ENCODE measurements at places on chromosomes 4 and X.

GRCh38 chrX:137562096-137562495, 3.8 kb upstream of the ZIC3 start:
- DNase-seq, result no peak

- DNase-seq, result no peak
These were observed 863.8 kb upstream of the PABPC4L start for GRCh38 chr4:135065366-135065765.

DNA sequence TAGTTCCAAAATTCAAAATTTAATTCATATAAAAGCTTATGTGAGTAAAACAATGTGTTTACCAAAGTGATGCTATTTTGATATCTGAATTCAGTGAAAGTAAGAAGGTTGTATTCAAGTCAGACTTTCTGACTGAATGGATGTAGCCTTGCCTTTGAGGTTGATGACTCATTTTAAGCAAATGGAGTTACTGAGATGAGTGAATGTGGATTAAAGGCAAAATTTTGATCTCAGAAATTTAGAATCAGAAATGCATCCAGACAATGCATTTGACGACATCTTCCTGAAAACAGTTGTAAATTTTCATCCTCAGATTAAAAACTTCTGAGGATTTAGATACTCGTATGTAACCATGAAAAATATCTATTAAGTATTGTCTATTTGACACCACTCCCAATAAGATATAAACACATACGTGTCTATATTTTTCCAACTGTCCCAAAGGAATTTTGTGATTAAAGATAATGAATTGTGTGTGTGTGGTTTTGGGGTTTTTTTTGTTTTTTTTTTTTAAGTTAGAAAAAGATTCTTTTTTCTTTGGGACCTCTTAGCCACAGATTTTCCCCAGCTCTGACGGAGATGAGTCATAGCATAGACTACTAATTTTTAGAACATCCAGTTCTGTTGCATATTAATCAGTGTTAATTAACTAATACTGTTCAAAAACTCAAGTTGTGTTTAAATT, 34.4 kb downstream of the NFKB1 start:
- DNase-seq, result no peak

- no peak for DNase-seq
These were observed 327.0 kb upstream of the DKK2 start for GRCh38 chr4:107363125-107363524.

- DNase-seq, result no peak
These were observed at the start of gene ZFP92 for GRCh38 chrX:153411255-153411987. Gene ZFP92 (plus strand): TSS chrX:153411472. CDS start chrX:153418323, 6,851 bp downstream.

DNA sequence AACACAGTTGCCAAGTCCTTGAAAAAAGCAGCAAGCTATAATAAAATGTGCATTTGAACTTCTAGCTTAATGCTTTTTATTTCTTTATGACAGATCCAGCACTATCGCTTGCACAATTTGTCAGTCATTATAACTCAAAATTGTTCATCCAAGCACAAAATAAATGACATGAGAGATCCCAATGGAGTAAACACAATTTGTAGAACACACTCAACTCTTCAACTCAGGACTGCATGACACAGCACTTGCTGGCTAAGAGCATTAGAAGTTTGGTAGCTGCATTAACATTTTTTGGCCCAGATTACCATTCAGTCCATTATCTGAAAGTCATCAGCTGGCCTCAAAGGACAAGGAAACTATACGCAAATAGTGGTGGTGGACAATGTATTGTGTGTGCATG, 530.1 kb downstream of the INPP4B start:
- DNase-seq, result no peak

- no peak for DNase-seq
These were observed 226.7 kb upstream of the CENPE start for GRCh38 chr4:103424853-103425252.

GRCh38 chr4:30770049-30770549, 49.9 kb downstream of the PCDH7 start:
- no peak for DNase-seq

DNA sequence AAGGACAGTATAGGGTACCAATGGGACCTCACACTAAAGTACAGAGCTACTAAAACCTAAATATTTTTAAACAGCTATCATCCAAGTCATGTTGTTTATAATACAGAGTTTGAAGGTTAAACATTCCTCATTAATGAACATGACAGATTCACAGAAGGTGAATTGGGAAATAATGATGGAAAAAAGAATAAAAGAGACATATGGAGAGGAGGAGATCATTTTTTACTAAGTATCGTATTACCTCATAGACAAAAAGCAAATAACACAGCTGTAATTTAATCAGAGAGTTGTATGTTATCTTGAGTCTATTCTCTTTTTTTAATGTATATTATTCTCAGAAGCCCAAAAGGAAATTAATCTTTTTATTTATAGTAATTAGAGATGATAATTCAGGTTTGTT, 7.9 kb downstream of the PLK4 start:
- DNase-seq, result no peak

GRCh38 chr4:182264139-182264752, 21.0 kb downstream of the TENM3 start:
- DNase-seq, result no peak

- DNase-seq, result no peak
These were observed 90.7 kb upstream of the BRS3 start for GRCh38 chrX:136397001-136397400.

DNA sequence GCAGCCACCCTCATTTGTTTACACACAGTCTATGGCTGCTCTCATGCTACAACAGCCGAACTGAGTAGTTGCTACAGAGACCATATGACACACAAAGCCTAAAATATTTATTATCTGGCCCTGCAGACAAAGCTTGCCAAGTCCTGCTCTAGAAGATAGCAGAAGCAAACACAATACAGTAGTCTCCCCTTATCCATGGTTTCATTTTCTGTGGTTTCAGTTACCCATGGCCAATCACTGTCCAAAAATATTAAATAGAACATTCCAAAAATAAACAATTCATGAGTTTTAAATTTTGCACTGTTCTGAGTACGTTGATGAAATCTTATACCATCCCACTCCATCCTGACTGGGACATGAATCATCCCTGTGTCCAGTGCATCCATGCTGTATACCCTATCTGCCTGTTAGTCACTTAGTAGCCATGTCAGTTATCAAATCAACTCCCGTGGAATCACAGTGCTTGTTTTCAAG, 40.2 kb upstream of the ZNF81 start:
- no peak for DNase-seq

GRCh38 chrX:115625572-115626301, 64.8 kb downstream of the PLS3 start:
- no peak for DNase-seq

DNA sequence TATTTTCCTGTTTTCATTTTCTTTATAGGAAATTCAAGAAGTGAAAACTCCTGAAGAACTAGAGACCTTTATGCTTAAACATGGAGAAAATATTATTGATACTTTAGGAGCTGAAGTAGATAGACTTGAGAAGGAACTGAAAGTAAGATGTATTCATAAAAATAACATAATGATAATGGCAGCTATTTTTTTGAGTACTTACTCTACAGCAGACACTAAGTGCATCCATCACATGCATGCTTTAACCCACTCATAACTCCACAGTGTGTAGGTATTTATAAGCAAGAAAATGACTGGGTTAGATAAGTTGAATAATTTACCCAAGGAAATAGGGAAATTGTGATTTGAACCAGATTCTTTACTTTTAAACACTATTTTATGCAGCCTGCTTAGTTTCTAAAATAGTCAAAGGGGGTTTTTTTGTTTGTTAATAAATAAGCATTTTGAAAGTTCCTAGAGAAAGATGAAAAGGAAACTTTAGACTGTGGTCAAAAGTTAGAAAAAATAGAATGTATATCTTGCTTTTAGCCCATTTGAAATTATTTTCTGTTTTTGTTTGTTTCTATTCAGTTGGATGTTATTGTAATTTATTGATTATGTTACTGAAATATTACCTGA, 74.2 kb downstream of the BEND4 start:
- no peak for DNase-seq

DNA sequence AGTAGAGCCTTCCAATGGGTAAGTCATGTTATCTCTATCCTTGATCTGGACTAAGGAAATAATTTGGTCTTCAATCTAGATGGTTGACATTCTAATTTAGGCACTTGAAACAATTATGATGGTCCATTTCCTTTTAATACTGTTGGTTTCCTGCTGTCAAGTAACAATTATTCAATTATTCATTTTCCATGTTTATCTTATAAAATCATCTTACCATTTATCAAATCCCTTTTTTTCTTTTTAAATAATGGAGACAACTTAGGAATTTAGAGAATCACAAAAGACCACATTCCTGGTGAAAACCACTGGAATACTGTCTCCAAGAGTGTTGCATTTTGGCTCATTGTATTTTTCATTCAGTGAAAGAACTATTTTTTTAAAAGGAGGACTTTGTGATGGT, 148.7 kb upstream of the CTSO start:
- no peak for DNase-seq

DNA sequence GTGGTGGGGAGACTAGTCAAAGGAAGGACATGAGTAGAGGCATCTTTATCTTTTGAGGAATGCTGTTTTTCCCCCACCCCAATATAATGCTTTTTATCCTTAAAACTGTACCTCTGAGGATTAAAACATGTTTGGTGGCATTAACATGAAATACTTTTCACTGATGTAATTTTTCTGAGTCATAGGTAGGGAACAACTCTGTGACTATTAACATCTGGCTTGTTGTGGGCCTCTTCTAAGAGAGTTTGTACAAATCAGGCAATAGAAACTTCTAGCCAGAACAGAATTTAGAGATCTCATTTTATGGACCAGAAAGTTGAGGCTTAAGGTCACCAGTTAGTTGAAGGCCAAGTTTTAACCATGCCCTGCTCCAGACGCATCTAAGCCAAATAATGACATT, 207.6 kb downstream of the SOX3 start:
- no peak for DNase-seq

GRCh38 chr4:182238355-182238931, 4.8 kb upstream of the TENM3 start:
- no peak for DNase-seq

DNA sequence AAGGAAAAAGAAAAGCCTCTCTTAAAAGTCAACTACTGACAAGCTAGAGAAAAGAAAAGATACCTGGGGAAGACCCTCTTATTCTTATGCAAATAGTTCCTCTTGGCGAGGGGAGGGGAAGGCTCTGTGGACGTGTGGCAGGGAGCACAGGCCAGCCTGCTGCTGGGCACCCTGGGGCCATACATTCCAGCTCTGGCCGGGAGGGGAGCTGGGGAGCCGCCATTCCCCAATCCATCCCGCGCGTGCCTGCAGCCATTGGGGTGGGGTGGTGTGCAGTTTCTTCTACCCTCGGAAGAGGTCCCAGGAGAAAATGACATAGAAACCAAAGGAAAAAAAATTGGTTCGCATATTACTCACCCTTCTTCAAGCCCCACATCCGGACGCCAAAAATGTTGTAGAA, 1496.4 kb downstream of the RPA4 start:
- no peak for DNase-seq

DNA sequence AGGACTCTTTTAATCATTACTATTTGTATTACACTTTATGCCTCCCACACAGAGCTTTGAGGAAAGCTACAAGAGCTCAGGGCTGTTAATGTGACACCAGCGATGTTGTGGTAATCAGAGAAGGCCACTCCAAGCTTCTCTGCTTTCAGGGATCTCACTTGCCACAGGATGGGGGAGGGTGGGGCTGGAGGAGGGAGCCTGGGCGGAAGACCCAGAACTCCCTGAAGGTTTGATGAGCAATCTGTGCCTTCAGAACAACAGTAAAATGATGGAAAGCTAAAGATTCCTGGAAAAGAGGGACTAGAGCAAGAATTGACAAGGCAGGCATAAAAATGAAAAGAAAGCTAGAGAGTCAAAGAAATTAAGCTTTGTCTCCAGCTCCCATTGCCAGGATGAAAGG, 75.6 kb downstream of the MAML3 start:
- DNase-seq, result no peak

DNA sequence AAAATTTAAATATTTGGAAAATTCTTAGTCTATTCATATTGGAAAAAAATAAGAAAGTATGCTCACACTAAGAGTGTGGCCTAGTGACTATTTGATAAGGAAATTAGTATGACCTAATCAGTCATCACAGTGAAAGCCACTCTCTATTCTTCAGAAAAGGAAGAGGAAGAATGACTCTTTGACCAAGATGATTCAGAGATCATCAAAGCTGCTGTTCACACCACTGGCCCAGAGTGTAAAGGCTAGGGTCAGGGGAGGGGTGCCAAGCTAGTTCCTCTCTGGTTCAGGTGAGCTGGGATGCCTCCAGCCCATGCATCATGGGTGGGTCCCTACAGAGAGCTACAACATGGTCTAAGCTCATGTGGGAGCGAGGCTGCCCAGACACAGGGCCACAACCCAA, 396.9 kb upstream of the NDST3 start:
- DNase-seq, result no peak

DNA sequence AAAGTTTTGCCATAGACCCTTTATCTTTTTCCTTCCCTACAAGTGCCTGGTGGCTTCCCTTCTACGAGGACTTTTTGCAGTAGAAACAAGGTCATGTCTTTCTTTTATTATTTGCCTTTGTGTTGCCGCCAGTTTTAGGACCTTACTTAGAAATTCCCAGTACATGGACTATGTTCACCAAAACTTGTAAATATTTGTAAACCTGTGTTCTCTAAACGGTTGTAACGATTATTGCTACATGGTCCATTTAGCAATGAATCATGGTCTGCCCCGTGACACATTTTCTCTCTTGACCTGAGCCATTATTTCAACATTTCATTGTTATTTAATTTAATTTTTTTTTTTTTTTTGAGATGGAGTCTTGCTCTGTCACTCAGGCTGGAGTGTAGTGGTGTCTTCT, 110.7 kb downstream of the MFAP3L start:
- DNase-seq, result no peak

DNA sequence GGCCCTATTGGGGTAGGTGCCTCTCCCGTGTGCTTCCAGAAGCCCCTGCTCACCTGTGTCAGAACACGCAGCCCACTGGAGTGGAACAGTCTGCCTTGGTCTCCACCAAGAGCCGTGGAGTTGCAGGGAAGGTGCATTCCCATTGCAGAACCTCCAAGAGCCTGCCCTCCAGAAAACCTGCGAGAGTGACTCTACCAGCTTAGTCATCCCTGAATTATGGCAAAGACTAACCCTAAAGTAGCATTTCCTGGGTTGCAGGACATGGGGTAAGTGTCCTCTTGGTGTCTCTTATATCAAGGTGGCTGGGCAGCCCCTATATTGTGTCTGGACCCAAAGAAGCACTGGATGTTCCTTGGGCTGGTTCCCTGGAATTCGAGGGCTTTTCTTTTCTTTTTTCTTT, 224.6 kb downstream of the BCOR start:
- no peak for DNase-seq

GRCh38 chr4:1207157-1207470, 34.7 kb upstream of the SPON2 start:
- DNase-seq, result no peak

DNA sequence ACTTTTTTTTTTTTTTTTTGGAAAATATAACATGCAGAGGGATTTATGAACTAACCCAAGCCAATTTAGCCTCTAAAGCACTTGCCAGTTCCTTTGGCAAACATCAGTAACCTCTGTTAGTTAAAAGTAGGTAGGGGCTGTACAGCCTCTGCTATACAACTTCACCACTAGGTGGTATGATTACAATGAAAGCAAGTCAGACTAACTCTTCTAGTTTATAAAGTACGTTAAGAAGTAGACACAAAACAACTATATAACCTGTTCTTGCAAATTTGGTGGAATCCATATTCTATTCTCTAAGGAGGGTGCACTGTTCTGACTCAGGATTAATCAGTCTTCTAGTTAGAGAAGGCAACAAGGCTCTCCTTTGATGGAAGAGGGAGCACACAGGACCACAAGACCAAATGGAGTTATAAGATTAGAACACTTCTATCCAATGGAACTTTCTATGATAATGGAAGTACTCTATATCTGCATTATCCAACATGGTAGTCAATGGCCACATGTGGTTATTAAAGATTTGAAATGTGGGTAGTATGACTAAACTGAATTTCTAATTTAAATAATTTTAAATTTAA, 12.8 kb downstream of the AIMP1 start:
- no peak for DNase-seq

All from left hindlimb (tissue), 1 donor.